ENCODE measurements at places on chromosomes 1 and 21.

DNA sequence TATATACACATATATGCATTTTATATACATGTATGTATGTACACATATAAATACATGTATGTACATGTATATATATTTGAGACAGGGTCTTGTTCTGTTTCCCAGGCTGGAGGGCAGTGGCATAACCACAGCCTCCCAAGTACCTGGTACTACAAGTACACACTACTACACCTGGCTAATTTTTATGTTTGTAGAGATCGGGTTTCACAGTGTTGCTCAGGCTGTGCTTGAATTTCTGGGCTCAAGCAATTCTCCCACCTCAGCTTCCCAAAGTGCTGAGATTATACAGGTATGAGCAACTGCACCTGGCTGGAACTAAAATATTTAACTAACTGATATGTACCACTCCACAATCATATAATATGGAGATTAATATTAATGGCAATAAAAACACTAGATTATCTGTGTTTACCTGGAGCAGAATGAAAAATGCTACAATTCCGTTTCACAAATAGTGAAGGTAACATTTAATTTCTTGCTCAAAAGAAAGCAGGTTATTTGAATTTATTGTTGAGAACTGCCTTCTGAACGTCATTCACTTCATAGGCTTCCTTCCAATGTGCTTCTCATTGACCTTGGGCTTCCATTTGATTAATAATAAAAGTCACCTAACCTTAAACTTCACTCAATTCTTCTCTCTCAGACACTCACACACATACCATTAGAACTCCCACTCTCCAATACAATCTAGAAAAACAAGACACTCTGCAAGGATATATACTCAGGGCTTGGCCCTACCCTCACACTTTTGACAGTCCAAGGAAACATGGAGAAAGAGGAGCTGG, 57.0 kb downstream of the PTGER3 start:
- peak; percentile 1 for DNase-seq

DNA sequence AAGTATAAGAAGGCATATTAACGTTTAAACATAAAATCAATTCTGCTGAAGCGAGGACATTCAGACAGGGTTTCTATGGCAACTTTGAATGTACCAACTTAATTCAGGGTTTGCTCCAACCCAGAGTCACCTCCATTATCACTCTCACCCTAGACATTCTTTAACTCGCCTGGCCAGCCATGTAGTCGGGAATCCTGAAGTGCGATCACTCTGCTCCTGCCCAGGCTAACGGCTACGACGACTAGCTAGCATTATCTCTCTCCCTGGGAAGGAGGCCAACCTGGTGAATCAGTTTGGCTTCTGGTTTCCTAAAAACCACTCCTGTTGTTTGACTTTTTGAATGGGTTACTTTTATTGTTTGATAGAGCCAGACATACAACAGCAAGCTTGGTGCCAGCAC, 38.9 kb upstream of the ZBTB18 start:
- DNase-seq: peak; percentile 50

GRCh38 chr1:49125746-49126145, 349.1 kb upstream of the BEND5 start:
- DNase-seq: no peak

GRCh38 chr1:180267761-180268555, 37.9 kb downstream of the LHX4 start:
- peak; percentile 53 for DNase-seq

Data from NCI-H1092 treated with DMSO at 0.1 percent for 48 hours (cell line).